ENCODE measurements at places on chromosomes 6 and 20. TPM values are rescaled to one million over a fixed set of nuclear protein-coding genes. Genes with fewer than 3 reads are reported as not detected.
A peak's percentile ranks its signal among the peaks of the same experiment; 100 is the strongest.

Gene PPP1R14C
- total RNA-seq = 0.38 TPM

Gene TTBK1
- 0.34 TPM for total RNA-seq

Gene TRIM31
- total RNA-seq = not detected

Gene HLA-DPA1
- total RNA-seq = 2.0 TPM

Gene AKAP7
- total RNA-seq = 8.9 TPM

Gene SPEF1
- 0.27 TPM for total RNA-seq

Gene PLCB1
- 35.4 TPM for total RNA-seq

Gene RRP36
- total RNA-seq = 45.9 TPM

Gene VWA7
- total RNA-seq = 1.6 TPM

DNA sequence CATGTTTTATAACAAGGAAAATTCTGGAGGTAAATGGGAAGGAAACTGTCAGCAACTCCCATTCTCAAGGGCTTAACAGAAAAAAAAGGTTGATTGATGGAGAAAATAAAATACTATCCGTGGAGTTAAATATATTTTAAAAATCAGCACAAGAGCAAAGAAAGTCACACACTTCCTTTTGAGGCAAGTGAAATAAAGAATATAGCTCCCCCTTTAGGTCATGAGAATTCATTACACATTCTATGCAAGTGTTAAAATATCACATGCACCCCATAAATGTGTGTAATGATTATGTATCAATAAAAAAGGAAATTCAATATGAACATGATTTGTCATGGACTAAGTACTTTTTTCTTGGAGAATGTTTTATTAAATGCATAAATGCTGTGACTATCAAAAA is 349.2 kb downstream of the TPBG start:
- no peaks in the 10 kb centered on the region for H3K4me1 ChIP-seq
- H3K4me3 ChIP-seq = no peak overlapping the region
- no peak for DNase-seq
- H3K36me3 ChIP-seq = peaks cover 5% of the 10 kb centered on the region
- no peaks in the 10 kb centered on the region for H3K27me3 ChIP-seq
- no peak overlapping the region for H3K27ac ChIP-seq

GRCh38 chr6:132751306-132751705 is 6.4 kb downstream of the VNN2 start:
- no peak overlapping the region for H3K27ac ChIP-seq
- no peak overlapping the region for H3K4me3 ChIP-seq
- no peaks in the 10 kb centered on the region for H3K36me3 ChIP-seq
- no peak for DNase-seq
- H3K27me3 ChIP-seq = peaks cover 15% of the 10 kb centered on the region

DNA sequence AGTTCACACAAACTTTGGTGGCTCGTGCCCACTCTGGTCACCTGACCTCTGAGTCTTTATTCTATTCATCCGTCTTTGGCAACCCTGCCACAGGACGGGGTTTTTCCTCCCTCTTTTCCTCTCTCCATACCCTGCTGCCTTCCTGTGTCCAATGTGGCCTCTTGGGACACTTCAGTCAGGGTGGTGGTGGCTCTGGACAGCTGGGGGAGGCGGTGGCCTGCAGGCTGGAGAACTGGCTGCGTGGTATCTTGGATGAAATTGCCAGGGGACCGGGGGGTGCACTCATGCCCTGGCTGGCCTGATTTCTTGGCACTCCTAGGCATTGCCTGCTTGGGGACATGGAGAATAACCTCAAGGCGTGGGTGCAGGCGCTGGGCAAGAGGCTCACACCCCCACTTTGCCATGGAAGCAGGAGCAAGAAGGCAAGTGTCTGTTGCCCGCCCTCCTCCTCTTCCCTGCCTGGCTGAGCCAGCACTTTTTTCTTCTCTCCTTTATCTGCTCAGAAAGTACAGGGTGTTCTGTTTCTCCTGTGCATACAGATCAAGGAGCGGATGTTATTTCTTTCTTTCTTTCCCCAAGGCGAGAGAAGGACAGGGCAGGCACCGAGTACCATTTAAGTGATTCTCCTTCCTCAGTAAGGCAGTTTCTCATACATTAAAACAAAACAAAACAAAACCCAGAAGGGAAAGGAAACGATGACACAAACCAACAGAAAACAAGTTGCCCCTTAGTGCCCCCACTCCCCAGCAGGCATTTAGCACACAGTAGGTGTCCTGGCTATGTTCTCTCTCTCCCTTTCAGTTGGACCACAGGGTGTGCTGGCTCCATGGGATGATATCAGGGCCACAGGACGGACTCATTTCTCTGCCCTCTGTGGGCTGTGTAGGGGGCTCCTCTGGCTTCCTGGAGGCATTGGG is 155.5 kb upstream of the RNF24 start:
- DNase-seq = no peak
- peaks cover 3% of the 10 kb centered on the region for H3K27me3 ChIP-seq
- peaks cover 29% of the 10 kb centered on the region for H3K4me1 ChIP-seq
- peak overlapping the region; percentile 58 for H3K4me3 ChIP-seq
- no peak overlapping the region for H3K27ac ChIP-seq
- peaks cover 3% of the 10 kb centered on the region for H3K36me3 ChIP-seq

GRCh38 chr6:167547751-167548150 is 222.9 kb downstream of the TTLL2 start:
- H3K4me1 ChIP-seq = peaks cover 17% of the 10 kb centered on the region
- H3K27me3 ChIP-seq = no peaks in the 10 kb centered on the region
- DNase-seq = no peak
- H3K27ac ChIP-seq = no peak overlapping the region
- no peak overlapping the region for H3K4me3 ChIP-seq

DNA sequence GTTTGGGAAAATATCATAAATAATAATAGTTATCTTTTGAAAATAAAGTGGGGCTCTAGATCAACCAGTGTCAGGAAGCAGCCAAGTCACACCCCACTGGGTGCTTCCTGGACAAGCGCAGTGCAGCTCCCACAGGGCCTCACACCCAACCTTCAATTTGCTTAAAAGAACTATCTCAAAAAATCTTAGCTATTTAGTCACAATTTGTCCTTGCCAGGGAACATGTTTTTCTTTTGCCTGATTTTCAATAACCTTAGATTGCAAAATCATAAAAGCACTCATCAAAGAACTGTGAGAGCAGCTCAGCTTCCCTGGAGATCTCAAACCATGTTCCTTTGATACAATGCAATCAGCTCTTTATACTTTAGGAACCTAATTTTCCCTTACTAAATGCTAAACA is 1.6 kb upstream of the NCOA7 start:
- no peaks in the 10 kb centered on the region for H3K27me3 ChIP-seq
- DNase-seq = no peak
- H3K4me3 ChIP-seq = peak overlapping the region; percentile 81
- peaks cover 35% of the 10 kb centered on the region for H3K4me1 ChIP-seq

GRCh38 chr6:2809015-2809414 is 32.6 kb downstream of the SERPINB1 start:
- no peak overlapping the region for H3K27ac ChIP-seq
- DNase-seq = no peak
- H3K4me1 ChIP-seq = peaks cover 7% of the 10 kb centered on the region
- H3K27me3 ChIP-seq = no peaks in the 10 kb centered on the region
- no peak overlapping the region for H3K4me3 ChIP-seq
- H3K36me3 ChIP-seq = peaks cover 3% of the 10 kb centered on the region

DNA sequence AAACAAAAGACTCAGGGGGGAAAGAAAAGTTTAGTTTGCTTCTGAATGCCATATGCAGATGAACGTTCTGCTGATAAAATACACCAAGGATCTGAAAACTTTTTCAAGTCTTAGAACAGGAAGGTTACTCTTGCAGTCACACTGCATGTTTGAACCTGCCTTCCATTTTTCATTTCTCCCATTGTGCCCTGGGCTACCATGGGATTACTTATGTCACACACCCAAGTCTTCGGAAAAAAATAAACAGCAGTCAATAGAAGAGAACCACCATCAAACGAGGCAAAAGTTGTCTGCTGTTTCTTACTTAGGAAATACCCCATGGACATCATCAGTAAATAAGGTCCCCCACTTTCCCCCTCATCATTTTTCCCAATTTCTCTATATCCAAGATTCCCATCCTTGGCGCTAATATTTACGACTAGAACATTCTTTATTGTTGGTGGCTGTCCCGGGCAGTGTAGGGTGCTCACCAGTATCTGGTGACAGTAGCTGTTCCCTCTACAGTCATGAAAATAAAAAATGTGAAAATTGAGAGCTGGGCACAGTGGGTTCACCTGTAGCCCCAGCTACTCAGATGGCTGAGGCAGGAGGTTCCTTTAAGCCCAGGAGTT is 202.5 kb downstream of the BCAS1 start:
- H3K36me3 ChIP-seq = no peaks in the 10 kb centered on the region
- H3K4me3 ChIP-seq = no peak overlapping the region

DNA sequence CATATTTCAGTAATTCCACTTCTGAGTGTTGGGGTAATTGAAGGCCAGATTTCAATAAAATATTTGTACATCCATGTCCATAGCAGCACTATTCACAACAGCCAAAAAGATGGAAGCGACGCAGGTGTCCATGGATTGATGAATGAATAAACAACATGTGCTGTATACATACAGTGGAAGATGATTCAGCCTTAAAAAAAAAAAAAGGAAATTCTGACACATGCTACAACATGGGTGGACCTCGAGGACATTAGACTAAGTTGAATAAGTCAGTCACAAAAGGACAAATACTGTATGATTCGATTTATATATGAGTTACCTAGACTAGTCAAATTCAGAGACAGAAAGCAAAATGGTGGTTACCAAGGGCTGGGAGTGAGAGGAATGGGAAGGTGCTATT is 57.2 kb downstream of the TRAM2 start:
- peaks cover 12% of the 10 kb centered on the region for H3K36me3 ChIP-seq
- H3K4me3 ChIP-seq = no peak overlapping the region
- H3K4me1 ChIP-seq = peaks cover 30% of the 10 kb centered on the region
- no peak for DNase-seq
- no peaks in the 10 kb centered on the region for H3K27me3 ChIP-seq
- H3K27ac ChIP-seq = no peak overlapping the region

DNA sequence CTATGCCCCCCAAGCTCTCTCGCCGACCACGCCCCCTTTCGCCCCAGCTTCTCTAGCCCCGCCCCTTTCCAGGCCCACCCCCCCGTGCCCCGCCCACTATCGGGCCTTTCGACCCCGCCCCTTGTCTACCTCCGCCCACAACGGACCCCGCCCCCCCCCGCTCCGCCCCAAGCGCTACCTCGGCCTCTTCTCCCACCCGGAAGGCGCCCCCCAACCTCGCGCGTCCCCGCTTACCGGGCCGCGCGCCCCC is 200 bp downstream of the ZBTB22 start:
- DNase-seq = no peak
- no peaks in the 10 kb centered on the region for H3K27me3 ChIP-seq
- H3K27ac ChIP-seq = peak overlapping the region; percentile 86

- peaks cover 6% of the 10 kb centered on the region for H3K36me3 ChIP-seq
- no peaks in the 10 kb centered on the region for H3K27me3 ChIP-seq
- no peak overlapping the region for H3K4me3 ChIP-seq
- H3K4me1 ChIP-seq = peaks cover 38% of the 10 kb centered on the region
Observed at GRCh38 chr20:32823078-32823477, 3.3 kb downstream of the MAPRE1 start.

DNA sequence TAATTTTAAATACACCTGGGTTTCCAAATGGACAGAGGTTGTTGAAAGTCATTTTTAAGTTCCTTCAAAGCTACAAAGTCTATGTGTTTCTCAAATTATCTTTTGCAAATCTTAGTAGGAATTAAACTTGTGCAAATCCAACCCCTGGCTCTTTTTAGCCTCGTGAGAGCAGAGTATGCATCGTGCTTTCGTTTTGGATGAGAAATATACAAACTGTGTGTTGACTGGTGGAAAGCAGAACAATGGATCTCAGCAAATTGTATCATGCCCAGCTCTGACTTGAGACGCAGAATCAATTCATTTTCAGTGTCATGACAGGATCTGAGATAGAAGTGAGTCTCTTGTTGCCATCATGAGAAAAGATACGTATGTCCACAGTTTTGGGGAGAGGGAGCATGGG is 542.4 kb upstream of the FLRT3 start:
- peaks cover 28% of the 10 kb centered on the region for H3K4me1 ChIP-seq
- H3K4me3 ChIP-seq = no peak overlapping the region
- no peak for DNase-seq
- H3K27me3 ChIP-seq = no peaks in the 10 kb centered on the region

DNA sequence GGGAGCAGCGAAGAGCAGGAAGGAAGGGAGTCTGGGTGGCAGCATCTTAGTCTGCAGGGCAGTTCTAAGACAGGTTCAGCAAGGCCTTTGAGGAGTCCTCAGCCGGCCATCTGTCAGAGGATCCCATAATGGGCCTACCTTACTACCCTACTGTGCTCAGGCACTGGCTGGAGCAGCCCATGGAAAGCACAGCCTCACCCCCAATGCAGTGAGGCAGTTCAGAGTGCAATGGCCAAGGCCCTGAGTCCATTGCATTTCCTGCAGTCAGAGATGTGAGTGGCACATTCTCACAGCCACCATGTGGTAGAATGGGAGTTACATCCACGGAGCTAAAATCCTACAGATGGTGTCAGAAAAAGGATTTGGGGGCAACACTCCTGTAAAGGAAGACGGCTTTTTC is 19.4 kb upstream of the OVOL2 start:
- no peaks in the 10 kb centered on the region for H3K36me3 ChIP-seq
- H3K27me3 ChIP-seq = peaks cover 18% of the 10 kb centered on the region
- no peak overlapping the region for H3K4me3 ChIP-seq
- H3K4me1 ChIP-seq = no peaks in the 10 kb centered on the region
- DNase-seq = no peak

- peaks cover 12% of the 10 kb centered on the region for H3K4me1 ChIP-seq
- no peak overlapping the region for H3K27ac ChIP-seq
- no peaks in the 10 kb centered on the region for H3K36me3 ChIP-seq
Observed at GRCh38 chr6:14129575-14129974, 12.0 kb downstream of the CD83 start.

GRCh38 chr20:58647162-58647795 is 3.8 kb upstream of the STX16 start:
- DNase-seq = peak; percentile 6
- no peaks in the 10 kb centered on the region for H3K36me3 ChIP-seq
- H3K27ac ChIP-seq = no peak overlapping the region
- H3K27me3 ChIP-seq = peaks cover 4% of the 10 kb centered on the region
- no peak overlapping the region for H3K4me3 ChIP-seq

DNA sequence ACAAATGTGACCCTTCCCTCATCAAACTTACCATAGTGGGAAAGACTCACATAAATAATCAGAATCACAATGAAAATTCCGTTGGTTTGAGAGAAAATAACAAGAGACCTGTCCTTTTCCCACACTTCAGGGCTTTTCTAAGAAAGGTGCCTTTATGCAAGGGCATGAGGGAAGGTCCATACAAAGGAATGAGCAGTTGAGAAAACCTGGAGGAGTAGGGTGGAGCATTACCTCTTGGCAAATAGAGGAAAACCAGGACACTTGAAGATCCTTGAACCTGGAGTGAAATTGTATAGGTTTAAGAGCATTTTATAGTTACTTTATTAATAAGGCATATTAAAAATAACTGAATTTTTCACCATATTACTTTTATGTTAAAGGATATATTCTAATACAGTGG is 54.3 kb downstream of the UBR2 start:
- H3K36me3 ChIP-seq = peaks cover 23% of the 10 kb centered on the region
- H3K27me3 ChIP-seq = no peaks in the 10 kb centered on the region
- no peak for DNase-seq
- no peaks in the 10 kb centered on the region for H3K4me1 ChIP-seq
- no peak overlapping the region for H3K27ac ChIP-seq

GRCh38 chr6:107185391-107185970 is 70.2 kb upstream of the BEND3 start:
- no peaks in the 10 kb centered on the region for H3K4me1 ChIP-seq
- H3K27me3 ChIP-seq = no peaks in the 10 kb centered on the region
- H3K36me3 ChIP-seq = peaks cover 1% of the 10 kb centered on the region
- H3K4me3 ChIP-seq = no peak overlapping the region
- H3K27ac ChIP-seq = no peak overlapping the region
- DNase-seq = no peak

Data from mesothelial cell of epicardium (in vitro differentiated cells).